ENCODE measurements at places on chromosomes 6 and 20.

- no peak for DNase-seq
Observed at GRCh38 chr20:62307226-62308101, 4.7 kb downstream of the ADRM1 start.

DNA sequence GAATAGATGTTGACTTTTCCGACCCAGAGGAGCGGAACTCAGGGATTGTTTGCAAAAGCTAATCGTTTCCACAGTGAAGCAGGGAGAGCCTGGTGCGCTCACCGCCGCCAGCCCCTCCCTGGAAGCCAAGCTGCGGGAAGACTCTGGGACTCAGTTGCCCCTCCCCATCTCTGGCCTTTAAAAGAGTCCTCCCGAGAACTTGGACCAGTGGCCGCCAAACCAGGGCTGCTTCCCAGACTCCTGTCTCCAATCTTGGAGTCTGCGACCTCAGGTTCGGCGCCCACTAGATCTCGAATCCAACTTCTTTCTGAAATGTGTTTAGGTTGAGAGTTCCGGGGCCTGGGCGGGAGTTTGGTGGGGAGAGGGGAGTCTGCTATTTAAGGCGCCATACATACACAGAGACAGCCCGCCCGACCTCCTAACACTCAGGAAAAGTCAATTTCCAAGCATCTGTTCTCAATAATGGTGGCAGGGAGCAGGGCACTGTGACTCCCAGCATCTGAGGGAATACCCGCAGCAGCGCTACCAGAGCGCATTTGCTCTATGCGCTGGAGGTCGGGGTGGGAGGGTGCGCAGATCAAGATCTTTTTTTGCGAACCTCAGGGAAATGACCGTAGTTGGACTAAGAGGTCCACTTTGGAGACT, 800 bp upstream of the GRIK2 start:
- DNase-seq, result no peak

- DNase-seq, result no peak
Observed at GRCh38 chr20:7984192-7984591, 35.4 kb downstream of the TMX4 start.

- DNase-seq, result no peak
Observed at GRCh38 chr20:4086771-4087687, 71.7 kb upstream of the RNF24 start.

- DNase-seq, result no peak
Observed at GRCh38 chr6:36373368-36374019, 14.0 kb downstream of the ETV7 start.

GRCh38 chr20:25040438-25040831, 17.5 kb downstream of the ACSS1 start:
- no peak for DNase-seq

DNA sequence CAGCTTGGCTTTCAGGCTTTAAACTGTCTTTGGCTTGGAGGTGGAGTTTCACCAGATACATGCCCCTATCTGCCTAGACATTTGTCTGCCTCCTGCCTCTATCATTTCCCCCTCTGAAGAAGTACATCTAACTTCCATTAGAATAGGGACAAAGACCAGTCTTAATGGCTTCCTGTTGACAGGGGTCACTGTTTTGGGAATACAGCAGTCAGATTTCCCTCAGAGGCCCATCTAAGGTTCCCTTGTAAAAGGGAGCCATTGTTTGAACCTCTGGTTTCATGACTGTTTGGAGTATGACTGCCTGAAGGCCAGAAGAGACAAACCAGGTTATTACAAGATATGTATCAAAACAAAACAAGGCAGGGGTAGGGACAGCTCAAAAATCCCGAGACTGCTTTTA, 665.7 kb upstream of the GJE1 start:
- DNase-seq, result no peak

DNA sequence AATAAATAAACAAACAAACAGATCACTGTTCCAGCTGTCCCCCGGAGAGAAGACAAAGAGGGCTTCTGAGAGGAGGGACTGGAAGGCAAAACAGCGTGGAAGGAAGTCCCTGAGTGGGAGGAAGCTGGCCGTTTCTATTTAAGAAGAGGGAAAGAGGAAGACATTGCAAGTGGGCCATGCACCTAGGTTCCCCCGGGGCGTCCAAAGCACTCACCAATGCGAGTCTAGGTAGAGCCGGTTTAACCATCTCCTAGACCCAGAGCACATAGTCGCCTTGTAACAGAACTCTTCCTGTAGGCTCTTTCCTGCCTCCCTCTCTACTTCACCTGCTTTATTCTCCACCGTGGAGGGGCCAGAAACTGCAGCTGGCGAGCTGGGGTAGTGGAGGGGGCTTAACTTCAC, 158.4 kb downstream of the ZDHHC14 start:
- DNase-seq, result no peak

GRCh38 chr6:71375676-71376075, 87.1 kb downstream of the OGFRL1 start:
- DNase-seq, result no peak

DNA sequence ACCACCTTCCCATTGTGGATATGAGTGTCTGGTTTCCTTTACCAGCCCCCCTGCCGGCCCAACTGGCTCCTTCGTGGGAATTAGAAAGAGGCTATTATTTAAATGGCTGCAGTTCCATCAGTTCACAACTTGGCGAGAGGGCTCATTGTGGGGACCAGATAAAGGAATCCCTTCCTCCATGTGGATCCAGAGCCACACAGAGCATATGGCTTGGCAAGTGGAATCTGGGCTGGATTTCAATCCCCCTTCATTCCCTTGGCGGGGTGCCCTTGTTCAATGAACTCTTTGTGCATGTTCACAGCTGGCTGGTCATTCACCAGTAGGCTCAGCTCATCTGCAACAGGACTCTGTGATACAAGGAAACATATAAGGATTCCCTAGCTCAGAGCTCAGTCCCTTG, 140.6 kb downstream of the OPN5 start:
- DNase-seq, result no peak

DNA sequence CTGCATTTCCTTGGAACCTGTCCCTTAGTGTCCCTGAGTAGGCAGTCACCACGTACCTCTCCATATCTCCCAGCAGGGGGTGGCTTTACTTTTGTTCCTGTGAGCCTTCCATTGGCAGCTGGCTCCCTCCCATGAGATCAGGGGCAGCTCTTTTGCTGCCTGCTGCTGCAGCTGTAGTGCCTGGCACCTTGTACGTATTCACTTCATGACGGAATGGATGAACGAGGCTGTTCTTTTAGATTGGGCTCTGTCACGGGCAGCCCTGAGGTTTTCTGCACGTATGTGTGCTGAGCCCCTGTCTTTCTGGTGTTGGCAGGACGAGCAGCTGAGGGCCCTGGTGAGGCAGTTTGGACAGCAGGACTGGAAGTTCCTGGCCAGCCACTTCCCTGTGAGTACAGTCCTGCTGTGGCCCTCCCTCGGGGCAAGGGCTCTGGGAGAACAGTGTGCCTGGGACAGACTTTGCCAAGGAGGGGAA, 14.6 kb downstream of the MYBL2 start:
- DNase-seq, result no peak

DNA sequence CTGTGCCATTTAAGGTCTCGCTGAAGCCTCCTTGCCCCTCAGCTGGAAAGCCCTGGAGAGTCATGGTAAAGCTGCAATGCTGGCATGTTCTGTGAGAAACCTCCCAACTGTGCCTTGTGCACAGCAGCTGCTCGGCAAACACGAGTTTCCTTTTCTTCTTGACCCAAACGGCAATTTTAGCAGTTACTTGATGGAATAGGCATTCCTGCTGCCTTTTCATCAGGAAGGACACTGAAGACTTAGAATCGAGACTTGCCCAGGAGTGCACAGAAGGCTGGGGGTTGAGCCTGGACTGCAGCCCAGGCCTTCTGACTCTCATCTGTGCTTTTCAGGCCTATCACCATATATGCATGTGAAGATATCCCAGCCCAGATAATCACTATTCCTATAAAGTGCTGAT, 28.7 kb upstream of the CLDN20 start:
- no peak for DNase-seq
